Activated T-cell treated with anti-CD3 and anti-CD28 coated beads for 4 hours (primary cell): ENCODE measurements at places on chromosomes 2 and 18.

DNA sequence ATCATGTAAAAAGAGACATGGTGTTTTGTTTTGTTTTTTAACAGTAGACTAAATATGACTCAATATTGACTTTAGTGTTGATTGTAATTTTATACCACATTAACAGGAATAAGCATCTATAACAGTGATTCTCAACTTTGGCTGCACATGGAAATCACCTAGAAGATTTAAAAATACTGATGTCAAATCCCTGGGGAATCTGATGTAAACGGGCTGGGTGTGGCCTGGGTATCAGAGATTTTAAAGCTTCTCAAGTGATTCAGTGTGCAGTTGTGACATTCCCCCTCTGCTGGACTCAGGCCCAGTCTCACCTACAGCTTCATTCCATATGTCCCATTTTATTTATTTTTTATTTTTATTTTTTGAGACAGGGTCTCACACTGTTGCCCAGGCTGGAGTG, 82.8 kb upstream of the ATP8B1 start:
- DNase-seq: no peak

DNA sequence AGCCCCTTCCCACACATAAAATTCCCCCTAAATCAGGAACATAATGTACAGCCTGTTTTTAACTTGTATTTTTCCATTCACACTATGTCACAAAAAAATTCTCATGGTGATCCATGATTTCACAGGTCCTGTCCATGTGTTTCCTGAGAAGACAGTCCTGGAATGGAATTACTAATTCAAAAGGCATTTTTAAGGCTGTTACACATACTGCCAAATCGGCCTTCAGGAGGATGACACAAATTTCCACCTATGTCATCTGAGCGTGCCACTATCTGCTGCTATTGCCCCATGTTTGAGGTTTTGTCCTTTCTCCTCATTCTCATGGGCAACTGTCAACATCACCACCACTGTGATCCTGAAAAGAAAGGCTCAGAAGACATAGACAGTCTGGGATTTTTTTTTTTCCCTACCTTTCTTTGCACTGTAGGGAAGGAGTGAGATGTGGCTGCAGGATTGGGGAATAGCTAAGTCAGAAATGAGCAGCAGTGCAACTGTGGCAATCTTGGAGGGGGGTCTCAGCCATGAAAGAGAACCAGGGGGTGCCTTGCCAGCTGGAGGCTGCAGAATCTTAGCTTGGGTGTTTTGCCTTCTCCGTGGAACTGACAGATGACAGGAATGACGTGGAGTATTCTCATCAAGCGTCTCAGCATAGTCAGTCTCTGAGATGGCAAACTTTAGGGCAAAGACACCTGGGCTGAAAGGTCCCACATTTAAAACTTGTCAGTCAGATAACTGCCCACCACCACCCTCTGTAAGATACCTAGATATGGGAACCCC, 73.4 kb downstream of the MARCHF4 start:
- DNase-seq: no peak

GRCh38 chr2:206915121-206915520, 24.2 kb upstream of the CPO start:
- no peak for DNase-seq

GRCh38 chr18:28781616-28782362, 604.9 kb upstream of the CDH2 start:
- DNase-seq: no peak

- peak; percentile 9 for DNase-seq
Observed at GRCh38 chr2:197904446-197904845, 100.1 kb downstream of the PLCL1 start.

GRCh38 chr2:104897515-104898184, 43.7 kb downstream of the POU3F3 start:
- no peak for DNase-seq
